ENCODE measurements at places on chromosomes 3 and 15. TPM values are rescaled to one million over a fixed set of nuclear protein-coding genes. Genes with fewer than 3 reads are reported as not detected.

NAALADL2 gene
- total RNA-seq: 17.5 TPM

CFAP161 gene
- 2.6 TPM for total RNA-seq

ONECUT1 gene
- 1.5 TPM for total RNA-seq

CACNA1D gene
- total RNA-seq: 27.9 TPM

ANKUB1 gene
- total RNA-seq: 0.36 TPM

RAB6B gene
- 50.9 TPM for total RNA-seq

CHL1 gene
- total RNA-seq: 490 TPM

TLR9 gene
- 0.09 TPM for total RNA-seq

SLC12A6 gene
- total RNA-seq: 46.1 TPM

MAP6D1 gene
- 5.3 TPM for total RNA-seq

ZCWPW2 gene
- 1.8 TPM for total RNA-seq

PIGZ gene
- 3.1 TPM for total RNA-seq

All from cerebellum (tissue), 4 donors.